ENCODE measurements at places on chromosomes 12 and 14.

DNA sequence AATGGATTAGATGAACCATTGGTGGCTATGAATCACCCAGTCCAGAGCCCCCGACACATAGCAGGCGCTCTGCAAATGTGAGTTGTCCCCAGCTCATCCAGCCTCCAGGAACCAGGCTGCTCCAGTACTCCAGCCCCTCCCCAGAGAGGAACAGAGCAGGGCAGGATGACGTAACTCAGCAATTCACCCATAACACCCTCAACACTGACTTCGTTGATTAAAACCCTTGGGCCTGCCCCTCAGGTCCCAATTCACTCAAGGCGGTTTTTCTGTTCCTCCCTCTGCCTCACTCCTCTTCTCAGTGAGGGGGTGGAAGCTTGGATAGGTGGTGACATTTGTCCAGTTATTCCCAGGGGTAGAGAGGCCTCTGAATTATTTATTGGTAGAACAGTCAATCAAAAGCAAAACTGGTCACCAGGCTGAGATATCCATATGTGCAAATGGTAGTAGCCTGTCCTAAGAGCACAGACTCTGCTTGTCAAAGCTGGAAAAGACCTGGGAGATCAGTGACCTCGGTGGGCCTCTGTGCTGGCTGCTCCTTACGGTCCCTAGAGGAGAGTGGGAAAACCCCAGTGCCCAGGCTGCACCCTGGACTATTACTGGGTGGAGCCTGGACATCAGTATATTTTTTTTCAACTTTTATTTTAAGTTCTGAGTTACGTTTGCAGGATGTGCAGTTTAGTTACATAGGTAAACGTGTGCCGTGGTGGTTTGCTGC lies 97.0 kb downstream of the CMKLR1 start:
- no peak for DNase-seq

DNA sequence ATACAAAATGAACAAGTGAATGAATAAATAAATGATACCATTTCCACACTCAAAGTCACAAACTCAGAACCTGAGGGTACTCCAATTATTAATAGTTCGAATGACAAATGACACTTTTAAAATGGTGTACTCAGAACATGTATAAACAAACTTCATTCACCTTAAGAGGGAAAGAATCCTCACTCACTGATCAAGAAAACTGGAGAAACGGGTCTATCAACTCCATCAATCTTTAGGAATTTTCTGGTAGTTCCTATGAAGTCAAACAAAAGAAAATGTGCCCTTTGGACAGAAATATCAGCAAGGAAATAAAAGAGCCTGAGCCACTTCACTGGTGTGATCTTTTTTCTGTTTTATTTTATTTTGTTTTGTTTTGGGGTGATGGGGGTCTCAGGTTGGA lies 5.2 kb upstream of the NRDE2 start:
- DNase-seq = no peak

GRCh38 chr12:64400041-64400440 lies 4.2 kb upstream of the XPOT start:
- DNase-seq = no peak

GRCh38 chr12:17982556-17982955 lies 107.4 kb downstream of the RERGL start:
- no peak for DNase-seq

GRCh38 chr12:19410211-19410610 lies 29.1 kb upstream of the AEBP2 start:
- DNase-seq = no peak

- DNase-seq = no peak
These were observed 494.3 kb upstream of the ATXN7L3B start for GRCh38 chr12:74043343-74043742.

DNA sequence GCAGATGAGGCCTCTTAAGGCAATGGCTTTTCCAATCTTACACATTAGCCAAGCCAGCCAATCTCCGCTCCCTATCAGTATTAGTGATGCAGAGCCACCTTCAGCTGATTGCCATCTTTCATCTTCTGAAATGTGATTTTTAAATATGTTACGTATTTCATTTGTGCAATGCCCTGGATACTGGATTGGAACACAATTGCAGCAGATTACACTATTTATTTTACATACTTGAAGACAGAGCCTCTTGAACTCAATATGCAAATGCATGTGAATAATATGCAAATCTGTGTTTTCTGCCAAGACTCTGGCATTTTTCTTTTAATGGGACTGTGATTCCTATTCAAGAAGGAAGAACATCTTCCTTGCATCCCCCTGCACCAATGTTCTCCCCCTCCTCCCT lies 90.5 kb downstream of the GRIN2B start:
- no peak for DNase-seq

GRCh38 chr12:60832290-60832689 lies 1236.5 kb downstream of the SLC16A7 start:
- no peak for DNase-seq
